ENCODE measurements at places on chromosomes 3 and 15.

- DNase-seq = no peak
These were observed 145.0 kb upstream of the TMCO5A start for GRCh38 chr15:37789397-37789786.

GRCh38 chr15:37056177-37057121 is 43.9 kb downstream of the MEIS2 start:
- DNase-seq = no peak

- DNase-seq = no peak
These were observed 195.9 kb downstream of the EPHB1 start for GRCh38 chr3:134991003-134991402.

DNA sequence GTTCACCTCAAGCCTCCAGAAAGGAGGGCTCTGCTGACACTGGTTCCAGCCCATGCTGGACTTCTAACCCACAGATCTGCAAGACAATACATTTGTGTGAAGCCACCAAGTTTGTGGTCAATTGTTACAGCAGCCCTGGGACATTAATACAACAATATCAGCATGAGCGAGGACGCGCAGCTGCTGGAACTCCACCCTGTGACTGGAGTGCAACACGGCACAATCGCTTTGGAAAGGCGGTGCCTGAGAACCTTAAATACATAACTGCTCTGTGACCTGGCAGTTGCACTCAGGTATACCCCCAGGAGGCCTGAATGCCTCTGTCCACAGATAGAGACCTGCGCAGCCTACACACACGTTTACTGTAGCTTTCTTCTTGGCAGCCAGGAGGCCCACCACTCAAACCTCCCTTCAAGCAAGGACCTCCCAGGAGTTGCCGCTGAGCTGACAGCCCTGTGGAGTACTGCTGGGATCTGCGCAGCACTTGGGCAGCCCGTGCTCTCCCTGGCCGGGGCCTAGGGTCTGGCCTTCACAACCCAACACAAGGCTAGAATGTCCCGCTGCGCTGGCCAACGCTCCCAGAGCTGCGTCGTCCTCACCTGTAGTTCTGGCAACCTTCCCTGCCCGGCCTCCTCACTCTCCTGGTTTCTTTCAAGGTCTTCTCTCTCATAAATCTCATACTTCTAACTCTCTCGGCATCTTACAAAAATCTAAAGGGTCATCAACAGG is 8.3 kb downstream of the MRPS25 start:
- no peak for DNase-seq

GRCh38 chr3:16801223-16801622 is 83.5 kb upstream of the PLCL2 start:
- no peak for DNase-seq

- DNase-seq = no peak
These were observed 241.0 kb upstream of the ZNF717 start for GRCh38 chr3:76026379-76026778.

DNA sequence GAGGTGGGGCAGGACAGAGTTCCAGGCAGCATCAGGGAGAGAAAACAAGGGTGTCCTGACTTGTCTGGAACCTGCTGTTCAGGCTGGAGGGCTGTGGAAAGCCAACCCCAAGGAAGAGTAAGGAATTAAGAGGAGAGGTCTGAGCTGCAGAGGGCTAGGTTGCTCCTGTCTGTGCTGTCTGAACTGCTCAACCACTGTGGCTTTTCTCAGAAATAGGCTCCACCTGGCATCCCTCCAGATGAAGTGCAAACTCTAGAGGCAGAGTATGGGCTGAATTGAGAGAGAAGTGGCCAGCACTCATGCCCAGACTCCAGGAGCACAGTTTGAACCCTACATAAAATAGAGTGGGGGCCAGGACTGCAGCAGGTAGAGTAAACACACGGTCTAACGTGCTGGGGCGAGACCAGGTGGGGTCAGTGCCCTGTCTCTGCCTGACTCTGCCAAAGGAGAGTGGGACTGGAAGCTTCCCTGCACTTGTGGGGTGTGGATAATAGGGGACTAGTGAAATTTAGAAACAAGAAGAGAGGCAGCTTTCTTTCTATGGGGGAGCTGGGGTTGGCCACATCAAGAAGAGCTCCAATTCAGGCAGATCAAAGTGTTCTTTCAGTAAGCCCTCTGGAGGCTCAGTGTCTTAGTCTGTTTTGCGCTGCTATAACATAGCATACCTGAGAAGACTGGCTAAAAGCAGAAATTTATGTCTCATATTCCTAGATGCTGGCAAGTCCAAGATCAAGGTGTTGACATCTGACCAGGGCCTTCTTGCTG is 28.0 kb upstream of the MNS1 start:
- DNase-seq = no peak

- no peak for DNase-seq
These were observed 6.9 kb upstream of the NFKBIZ start for GRCh38 chr3:101842245-101842934.

DNA sequence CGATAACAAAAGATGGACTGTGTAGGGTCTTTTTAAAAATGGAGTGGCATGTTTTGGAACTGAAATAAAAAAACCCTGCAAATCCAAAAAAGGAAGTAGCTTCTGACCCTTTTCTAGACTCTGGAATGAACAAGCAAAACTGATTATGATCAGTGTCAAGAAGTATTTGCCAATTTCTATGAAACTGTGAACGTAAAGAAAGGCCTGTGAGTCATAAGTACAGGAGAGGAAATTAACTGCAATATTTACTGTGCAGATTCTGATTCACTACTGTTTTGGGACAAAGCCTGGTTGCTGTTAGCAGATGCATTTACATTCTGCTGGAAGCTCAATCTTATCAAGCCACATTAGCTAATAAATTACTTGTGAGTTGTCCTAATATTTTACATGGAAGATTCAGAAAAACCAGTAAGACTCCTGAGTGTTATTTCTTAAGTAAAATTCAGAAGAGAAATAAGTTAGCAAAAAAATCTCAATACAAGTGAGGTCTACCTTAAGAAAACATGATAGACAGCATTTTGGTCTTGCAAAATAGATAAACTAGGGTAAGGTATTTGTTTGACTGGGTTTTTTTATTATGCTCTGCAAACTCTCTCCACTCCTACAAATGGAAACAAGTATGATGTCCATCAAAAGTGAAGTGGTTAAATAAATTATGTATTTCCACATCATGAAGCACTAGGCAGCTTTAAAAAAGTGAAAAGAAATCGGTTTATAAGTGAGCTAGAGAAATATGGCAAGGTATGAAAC is 90.2 kb upstream of the LMOD3 start:
- DNase-seq = no peak

DNA sequence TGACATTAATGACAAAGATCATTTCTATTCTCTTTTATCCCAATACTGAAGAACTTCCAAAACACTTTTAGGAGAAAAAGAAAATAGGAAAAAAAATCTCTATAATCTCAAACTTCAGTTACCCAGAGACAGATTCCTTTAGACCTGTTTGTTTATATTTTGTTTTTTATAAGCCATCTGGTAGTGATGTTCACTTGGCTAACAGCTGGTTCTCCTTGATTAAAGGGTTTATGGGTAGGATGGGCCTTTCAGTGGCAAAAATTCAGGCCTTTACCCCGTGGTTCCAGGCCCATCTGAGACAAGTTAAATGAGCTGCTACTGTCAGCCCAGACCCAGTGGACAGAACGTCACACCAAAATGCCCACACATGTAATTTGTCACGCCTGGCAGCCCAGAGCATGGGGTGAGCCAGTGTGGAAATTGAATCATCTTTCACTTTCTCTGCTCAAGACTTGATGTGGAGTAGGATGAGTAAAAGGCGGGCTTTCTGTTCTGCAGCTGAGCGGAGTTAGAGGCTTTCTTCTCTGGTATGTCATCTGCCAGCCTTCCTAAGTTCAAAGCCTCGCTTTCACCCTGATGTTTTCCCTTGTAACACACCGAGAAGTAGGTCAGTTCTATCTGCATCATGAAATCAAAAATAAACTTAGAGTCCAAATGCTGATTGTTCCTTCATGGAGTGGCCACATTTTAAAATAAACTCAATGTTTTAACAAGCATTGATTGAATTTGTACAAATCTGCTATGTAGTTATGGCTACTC is 62.5 kb upstream of the SKOR1 start:
- no peak for DNase-seq

- no peak for DNase-seq
These were observed 2.6 kb downstream of the LIMD1 start for GRCh38 chr3:45597171-45597570.

DNA sequence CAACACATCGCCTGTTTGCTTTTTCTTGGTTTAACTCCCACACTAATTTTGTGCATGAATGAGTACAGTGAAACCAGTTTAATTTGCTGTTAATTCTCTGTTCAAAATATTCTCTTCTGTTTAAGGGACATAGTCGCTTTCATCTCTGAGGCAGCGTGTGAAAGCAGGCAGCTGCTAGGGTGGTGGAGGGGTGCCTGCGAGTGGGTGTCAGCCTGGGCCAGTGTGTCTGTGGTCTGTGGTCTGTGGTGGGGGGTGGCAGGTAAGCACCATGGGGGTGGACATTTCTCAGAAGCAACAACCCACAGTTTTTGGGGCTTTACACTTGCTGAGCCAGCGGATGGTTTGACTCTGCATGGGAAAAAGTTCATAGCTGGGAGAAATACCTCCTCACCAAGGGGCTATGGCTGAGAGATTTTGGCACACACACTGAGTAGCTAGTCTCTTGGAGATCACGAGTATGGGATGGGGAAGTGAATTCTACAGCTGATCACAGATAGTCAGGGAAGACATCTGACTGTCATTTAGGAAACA is 109.2 kb downstream of the EPHB1 start:
- DNase-seq = no peak

GRCh38 chr15:68816795-68817303 is 3.8 kb downstream of the ANP32A start:
- no peak for DNase-seq

- no peak for DNase-seq
These were observed 76.7 kb downstream of the ADAMTS7 start for GRCh38 chr15:78734451-78735064.

GRCh38 chr3:143277531-143277930 is 158.0 kb downstream of the CHST2 start:
- no peak for DNase-seq

DNA sequence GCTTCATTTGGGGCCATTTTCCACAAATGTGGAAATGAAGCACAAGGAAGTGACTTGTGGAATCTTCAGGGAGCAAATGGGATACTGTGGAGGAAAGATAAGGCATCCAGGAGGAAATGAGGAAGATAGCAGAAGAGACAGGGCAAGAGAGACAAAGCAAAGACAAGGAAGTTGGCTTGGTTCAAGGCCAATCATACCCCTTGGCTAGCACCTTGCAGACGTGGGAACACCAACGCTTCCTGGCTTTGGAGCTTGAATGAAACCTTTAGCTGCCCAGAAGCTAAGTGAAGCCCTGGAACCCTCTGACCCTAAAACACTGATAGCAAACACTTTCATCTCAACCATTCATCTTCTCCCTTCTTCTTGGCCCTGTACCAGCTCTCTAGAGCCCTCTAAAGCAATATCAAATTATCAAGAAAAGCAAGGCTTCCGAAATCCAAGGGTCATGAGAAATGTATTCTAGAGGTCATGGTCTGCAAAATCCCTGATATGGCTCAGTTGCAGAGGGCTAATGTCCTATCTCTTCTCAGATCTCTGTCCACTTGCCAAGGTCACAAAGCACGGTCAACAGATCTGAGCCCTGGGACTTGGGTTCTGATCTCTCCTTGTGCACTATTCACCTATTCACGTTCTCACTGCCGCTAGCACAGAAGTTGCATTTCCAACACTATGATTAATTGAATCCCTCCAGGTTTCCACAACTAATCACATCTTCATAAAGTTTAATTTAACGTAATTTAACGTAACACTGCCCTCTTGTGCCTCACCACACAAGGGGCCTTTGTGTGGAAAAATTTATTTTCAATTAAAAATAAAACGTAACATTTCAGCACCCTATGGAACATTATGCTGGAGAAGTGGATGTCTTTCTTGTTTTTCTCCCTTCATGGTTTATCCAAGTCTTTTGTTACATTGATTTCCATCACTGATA is 557.6 kb upstream of the ADAMTS9 start:
- DNase-seq = no peak

DNA sequence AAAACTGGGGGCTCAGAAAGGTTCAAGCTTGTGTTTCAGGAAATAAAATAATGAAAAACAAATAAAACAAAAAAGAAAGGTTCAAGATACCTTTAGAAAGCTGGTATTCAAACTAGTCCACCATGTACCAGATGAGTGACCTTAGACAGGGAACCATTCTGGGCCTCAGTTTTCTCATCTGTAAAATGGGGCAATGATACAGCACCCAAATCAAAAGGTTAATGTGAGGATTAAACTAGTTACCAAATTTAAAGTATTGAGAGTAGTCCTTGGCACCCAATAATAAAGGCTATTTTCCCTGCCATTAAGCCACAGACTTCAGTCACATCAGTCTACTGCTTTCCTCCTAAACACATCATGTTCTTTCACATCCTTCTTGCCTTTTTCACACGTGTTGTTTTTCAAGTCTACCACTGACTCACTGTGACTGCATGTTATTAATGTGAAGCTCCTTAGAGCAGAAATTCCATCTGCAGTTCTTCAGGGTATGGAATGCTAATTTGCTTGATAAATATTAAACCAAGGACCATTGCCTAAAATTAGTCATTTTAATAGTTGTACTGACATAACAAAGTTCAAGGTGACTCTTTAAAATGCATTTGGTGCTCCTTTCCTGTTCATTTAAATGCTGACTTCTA is 19.9 kb downstream of the TAMM41 start:
- no peak for DNase-seq

GRCh38 chr3:177451864-177452830 is 254.9 kb upstream of the TBL1XR1 start:
- no peak for DNase-seq

- DNase-seq = no peak
These were observed 47.4 kb upstream of the ZBTB20 start for GRCh38 chr3:115194476-115194875.

DNA sequence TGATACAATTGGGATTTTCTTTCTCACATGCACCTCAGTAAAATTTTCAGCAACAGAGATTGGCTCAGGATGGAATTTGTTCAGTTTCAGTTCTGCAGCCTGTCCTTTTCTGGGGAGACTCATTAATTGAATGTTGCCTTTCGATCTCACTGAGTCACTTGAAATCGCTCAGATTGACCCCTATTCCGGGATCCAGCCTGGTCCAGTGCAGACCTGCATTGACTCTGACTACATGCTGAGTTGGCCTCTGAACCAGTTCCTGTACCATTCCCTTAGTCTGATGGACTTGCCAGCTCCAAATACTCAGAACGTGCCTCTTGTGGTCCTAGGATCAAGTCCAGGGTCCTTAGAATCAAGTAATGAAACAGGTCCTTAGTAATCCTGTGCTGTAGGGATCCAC is 9.4 kb downstream of the IGF1R start:
- no peak for DNase-seq

- DNase-seq = no peak
These were observed 62.2 kb downstream of the TIGIT start for GRCh38 chr3:114356066-114356465.

All from HEK293T (cell line).